Testis (tissue), 5 donors: ENCODE measurements at places on chromosomes 1 and 21. TPM values are rescaled to one million over a fixed set of nuclear protein-coding genes. Genes with fewer than 3 reads are reported as not detected.

- H3K4me3 ChIP-seq = no peak overlapping the region
- no peaks in the 10 kb centered on the region for H3K27me3 ChIP-seq
- peaks cover 8% of the 10 kb centered on the region for H3K4me1 ChIP-seq
- peak; percentile 78 for DNase-seq
Observed at GRCh38 chr1:84253891-84254290, 47.6 kb upstream of the SAMD13 start.

DNA sequence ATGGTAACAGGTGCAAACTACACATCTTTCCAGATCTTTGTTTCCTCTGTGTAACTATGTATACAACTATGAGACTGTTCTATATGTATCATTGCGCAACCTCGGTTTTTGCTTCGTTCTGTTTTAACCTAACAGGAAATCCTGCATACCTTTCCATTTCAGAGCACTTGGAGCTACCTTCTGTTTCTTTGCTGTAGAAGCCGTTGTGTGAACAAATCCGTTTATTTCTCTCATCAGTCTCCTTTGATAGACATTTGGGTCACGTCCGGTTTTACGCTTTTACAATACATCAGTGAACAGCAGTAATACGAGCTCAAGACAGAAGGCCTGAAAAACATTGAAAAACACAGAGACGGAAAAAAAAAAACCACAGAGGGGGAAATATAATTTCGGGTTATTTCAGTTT is 10.5 kb downstream of the ATP5IF1 start:
- DNase-seq = no peak
- H3K4me1 ChIP-seq = peaks cover 16% of the 10 kb centered on the region
- H3K36me3 ChIP-seq = no peaks in the 10 kb centered on the region
- H3K27me3 ChIP-seq = no peaks in the 10 kb centered on the region

GRCh38 chr1:62800825-62801306 is 16.9 kb downstream of the ATG4C start:
- H3K27ac ChIP-seq = no peak overlapping the region
- no peaks in the 10 kb centered on the region for H3K36me3 ChIP-seq
- no peaks in the 10 kb centered on the region for H3K4me1 ChIP-seq

GRCh38 chr1:238252033-238252802 is 361.5 kb upstream of the ZP4 start:
- H3K36me3 ChIP-seq = no peaks in the 10 kb centered on the region
- no peaks in the 10 kb centered on the region for H3K27me3 ChIP-seq
- no peak overlapping the region for H3K4me3 ChIP-seq
- peak; percentile 78 for DNase-seq

DNA sequence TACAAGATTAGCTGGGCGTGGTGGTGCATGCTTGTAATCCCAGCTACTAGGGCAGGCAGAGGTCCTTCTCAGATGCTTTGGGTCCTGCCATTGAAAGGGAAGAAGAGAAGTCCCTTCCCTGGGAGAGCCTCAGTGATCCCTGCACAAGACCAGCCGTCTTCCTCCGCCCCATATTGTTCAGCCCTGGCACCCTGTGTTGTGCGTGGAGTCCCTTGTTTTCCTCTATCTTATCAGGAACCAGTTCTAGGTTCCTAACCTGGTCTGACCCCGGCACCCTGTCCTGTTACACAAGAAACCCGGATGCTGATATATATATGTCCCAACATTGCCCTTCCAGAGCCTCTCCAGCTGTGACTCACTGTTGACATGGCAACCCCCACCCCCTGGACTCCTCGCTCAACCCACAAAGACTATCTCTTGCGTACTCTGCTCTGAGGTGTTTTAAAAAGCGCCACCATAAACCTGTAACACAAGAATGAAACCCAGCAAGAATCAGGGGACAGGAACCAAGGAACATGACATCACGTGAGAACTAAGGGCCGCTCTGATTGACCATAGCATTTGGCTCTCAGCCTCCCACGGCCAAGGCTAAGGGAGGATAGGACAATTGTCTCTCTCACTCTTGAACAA is 4.8 kb downstream of the MX2 start:
- no peak overlapping the region for H3K4me3 ChIP-seq
- H3K4me1 ChIP-seq = peaks cover 9% of the 10 kb centered on the region
- H3K27me3 ChIP-seq = no peaks in the 10 kb centered on the region
- H3K36me3 ChIP-seq = no peaks in the 10 kb centered on the region

DNA sequence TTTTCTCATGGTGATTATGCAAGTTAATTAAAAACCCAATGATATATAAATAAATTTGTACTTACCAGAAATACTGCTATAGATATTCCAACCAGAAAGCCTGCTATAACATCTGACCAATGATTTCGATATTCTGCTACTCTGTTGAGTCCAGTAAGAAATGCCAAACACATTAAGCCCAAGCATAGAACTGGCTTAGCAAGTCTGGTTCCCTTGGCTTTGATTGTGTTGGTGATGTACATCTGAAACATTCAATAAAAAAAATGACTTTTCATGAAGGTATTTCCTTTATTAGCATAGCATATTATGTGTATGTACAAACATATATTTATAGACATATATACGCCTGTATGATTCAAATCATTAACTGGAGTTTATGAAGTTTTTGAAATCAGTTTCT is 82.8 kb downstream of the PLPPR5 start:
- H3K27me3 ChIP-seq = no peaks in the 10 kb centered on the region
- H3K4me3 ChIP-seq = no peak overlapping the region
- no peak for DNase-seq
- no peak overlapping the region for H3K27ac ChIP-seq
- H3K4me1 ChIP-seq = no peaks in the 10 kb centered on the region

- DNase-seq = peak; percentile 46
- H3K4me1 ChIP-seq = peaks cover 46% of the 10 kb centered on the region
- H3K27me3 ChIP-seq = no peaks in the 10 kb centered on the region
- peak overlapping the region; percentile 91 for H3K4me3 ChIP-seq
Observed at GRCh38 chr1:109396871-109397580, 692 bp downstream of the SORT1 start.

DNA sequence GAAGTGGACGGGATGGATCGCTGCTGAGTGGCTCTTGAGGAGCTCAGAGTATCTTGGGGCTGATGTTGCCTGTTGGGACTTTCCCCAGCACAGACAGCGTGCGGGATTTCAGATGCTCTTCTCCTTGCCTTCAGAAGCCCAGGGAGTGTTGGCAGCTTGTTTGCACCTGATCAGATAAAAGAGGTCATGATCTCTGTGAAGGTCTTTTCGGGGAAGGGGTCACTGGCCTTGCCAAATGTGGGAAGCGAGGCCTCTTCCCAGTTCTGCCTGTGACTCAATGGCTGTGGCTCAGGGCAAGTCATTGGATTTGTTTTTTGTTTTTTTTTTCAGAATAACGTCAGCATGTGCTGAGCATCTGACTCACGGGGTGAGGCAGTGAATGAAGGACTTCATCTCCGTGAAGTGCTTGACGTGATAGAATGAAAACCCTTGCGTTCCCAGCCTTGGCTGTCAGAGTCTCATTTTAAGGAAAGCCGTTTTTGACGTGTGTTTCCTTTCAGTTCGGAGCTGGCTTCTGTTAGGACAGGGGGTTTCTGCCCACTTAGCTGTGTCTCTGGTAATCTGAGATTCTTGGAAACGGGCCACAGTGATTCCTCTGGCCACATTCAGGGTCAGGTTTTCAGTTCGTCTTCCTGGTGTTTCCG is 46.7 kb downstream of the GALNT2 start:
- H3K27ac ChIP-seq = peak overlapping the region; percentile 18
- H3K4me1 ChIP-seq = peaks cover 18% of the 10 kb centered on the region
- DNase-seq = no peak
- H3K27me3 ChIP-seq = no peaks in the 10 kb centered on the region
- no peaks in the 10 kb centered on the region for H3K36me3 ChIP-seq

GRCh38 chr1:233277637-233278606 is 17.6 kb downstream of the PCNX2 start:
- H3K27me3 ChIP-seq = no peaks in the 10 kb centered on the region
- no peak overlapping the region for H3K4me3 ChIP-seq
- no peaks in the 10 kb centered on the region for H3K4me1 ChIP-seq
- no peak overlapping the region for H3K27ac ChIP-seq
- DNase-seq = no peak

DNA sequence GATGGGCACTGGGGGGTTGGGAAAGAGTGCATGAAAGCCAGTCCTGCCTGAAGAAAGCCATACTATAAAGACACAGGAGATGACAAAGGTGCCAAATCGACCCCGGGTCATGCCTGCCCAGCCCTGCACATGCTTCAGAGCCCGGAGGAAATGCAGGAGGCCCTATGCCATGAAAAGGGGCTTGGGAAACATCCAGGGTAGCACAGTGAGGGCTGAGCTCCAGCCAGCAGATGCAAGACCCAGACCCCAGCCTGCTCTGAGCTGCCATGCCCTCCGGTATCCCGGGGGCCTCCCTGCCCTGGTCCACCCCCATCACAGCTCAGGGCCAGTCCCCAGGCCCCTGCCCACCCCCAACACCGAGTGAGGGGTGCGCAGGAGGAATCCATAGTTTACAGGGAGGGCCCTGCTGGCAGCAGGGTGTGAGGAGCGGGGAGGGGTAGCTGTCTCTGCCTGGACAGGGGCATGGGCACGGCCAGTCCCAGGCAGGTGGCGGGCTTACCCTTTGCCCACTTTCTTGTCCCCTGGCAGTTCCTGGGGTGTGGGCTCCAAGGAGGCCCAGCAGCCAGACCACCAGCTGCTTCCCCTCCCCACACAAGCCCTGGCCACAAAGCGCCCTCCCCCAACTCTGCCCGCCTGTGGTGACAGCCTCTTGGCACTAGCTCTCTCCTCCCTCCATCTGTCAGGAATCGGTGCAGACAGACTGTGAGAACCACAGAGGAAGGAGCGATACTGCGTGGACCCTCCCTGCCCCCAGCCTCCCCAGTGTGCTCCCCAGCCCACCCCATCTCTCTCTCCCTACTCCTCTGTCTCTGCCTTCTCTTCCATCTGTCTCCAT is 16.8 kb downstream of the LRP8 start:
- no peak for DNase-seq
- no peaks in the 10 kb centered on the region for H3K27me3 ChIP-seq
- H3K4me1 ChIP-seq = peaks cover 15% of the 10 kb centered on the region
- no peaks in the 10 kb centered on the region for H3K36me3 ChIP-seq
- H3K4me3 ChIP-seq = no peak overlapping the region

DNA sequence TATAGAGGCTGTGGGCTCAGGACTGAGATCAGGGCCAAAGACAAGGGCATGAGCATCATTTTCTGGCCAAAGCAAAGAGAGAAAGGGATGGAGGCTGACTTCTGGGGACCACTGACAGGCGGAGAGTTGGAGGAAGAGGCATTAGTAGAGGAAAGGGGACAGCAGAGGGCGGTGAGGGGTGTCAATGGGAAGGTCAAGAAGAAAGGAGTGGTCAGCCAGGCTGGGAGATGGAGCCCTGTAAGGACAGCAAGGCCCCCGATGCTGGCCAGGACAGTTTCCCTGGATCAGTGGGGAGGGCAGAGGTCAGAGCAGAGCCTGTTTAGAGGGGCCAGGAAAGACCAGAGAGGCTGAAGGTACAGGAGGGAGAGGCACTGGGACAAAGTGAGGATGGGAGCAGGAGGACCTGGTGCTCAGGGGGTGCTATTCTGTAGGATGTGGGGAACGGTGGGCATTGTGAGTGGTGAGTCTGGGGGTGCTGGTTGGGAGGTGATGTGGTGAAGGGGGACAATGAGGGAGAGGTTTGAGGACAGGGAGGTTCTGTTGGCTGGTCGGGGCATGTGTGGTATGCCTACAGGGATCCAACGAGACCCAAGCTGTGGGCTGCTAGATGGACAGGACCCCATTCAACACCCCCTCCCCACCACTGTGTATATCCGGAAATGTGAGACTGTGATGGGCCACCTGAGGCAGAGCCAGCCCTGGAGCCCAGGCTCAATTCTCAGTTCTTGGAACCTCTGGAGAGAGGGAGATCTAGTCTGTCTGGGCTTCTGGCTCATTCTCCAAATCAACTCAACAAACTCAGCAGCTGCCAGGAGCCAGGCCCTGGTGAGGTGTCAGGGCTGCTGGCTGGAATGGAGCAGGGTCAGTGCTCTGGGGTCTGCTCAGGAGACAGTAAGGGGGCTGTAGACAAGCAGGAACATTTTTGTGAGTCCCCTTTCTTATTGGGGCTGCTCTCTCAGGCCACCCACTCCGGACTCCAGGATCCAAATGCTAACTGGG is 1.4 kb upstream of the FAM151A start:
- H3K27me3 ChIP-seq = no peaks in the 10 kb centered on the region
- no peak overlapping the region for H3K27ac ChIP-seq
- H3K36me3 ChIP-seq = no peaks in the 10 kb centered on the region
- no peaks in the 10 kb centered on the region for H3K4me1 ChIP-seq
- H3K4me3 ChIP-seq = no peak overlapping the region

DNA sequence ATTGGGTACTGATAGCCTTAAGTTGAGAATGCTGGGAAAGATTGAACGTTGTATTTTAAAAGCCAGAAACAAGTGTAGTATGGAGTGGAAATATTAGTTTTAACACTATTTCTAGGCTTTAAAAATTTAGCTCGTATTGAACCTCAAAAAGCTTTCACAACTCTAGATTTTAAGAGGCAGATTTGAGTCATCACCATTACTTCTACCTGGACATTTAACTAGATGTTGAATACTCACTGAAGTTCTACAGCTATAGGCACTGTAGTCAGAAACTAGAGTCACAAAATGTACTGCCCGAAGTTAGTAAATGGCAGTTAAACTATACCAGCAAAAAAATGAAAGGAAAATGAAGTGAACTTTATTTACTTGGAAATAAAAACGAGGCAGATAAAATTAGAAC is 96.5 kb downstream of the NEK7 start:
- H3K27me3 ChIP-seq = no peaks in the 10 kb centered on the region
- H3K4me1 ChIP-seq = no peaks in the 10 kb centered on the region
- H3K27ac ChIP-seq = no peak overlapping the region
- no peaks in the 10 kb centered on the region for H3K36me3 ChIP-seq

DNA sequence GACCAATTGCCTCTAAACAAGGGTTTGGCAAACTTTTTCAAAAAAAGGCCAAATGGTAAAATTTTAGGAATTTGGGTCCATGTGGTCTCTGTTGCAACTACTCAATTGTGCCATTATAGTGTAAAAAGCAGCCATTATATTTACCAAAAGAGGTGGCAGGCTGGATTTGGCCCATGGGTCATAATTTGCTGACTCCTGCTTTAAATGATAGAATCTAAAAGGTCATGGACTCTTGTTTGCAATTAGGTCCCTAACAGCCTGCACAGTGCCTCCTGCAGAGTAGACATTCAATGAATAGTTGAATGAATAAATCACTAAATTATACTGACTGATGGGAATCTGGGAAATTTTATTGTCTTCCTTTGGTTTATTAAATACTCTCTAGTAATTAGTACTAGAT is 6.2 kb downstream of the BECN2 start:
- no peaks in the 10 kb centered on the region for H3K27me3 ChIP-seq
- H3K36me3 ChIP-seq = no peaks in the 10 kb centered on the region
- H3K27ac ChIP-seq = no peak overlapping the region

GRCh38 chr1:40856116-40856515 is 6.0 kb downstream of the CITED4 start:
- H3K4me1 ChIP-seq = peaks cover 11% of the 10 kb centered on the region
- no peak overlapping the region for H3K27ac ChIP-seq
- no peaks in the 10 kb centered on the region for H3K36me3 ChIP-seq
- DNase-seq = no peak
- no peak overlapping the region for H3K4me3 ChIP-seq
- no peaks in the 10 kb centered on the region for H3K27me3 ChIP-seq

The PDE9A gene
- 6.3 TPM for total RNA-seq

The NCSTN gene
- total RNA-seq = 112 TPM

The BTBD19 gene
- 10.2 TPM for total RNA-seq

The RHCE gene
- 4.2 TPM for total RNA-seq

The FCRLB gene
- total RNA-seq = 0.63 TPM

The VPS13D gene
- total RNA-seq = 86.8 TPM
